Suppressor macrophage treated with lipopolysaccharide for 1 hour (primary cell): ENCODE measurements at places on chromosomes 13 and 19.

DNA sequence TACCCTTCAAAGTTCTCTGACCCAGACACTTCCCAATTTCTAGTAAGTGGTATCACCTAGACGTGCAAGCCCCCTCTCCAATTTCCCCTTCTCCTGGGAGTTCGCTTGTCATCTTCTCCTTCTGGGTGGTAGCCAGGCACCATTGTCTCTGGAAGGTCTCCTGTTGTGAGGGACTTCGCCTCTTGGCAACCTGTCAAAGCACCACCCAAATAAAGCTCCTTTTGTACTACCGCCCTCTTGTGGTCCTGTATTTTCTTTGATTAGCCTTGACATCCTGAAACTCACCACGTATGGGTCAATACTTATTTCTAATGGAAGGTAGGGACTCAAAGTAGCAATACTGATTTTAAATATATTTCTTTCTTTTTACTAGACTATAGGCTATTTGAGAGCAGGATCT, 8.2 kb downstream of the GPC5 start:
- peak; percentile 55 for DNase-seq

- no peak for DNase-seq
These were observed 1.5 kb downstream of the SIGLEC8 start for GRCh38 chr19:51456541-51457290.

- DNase-seq = no peak
These were observed 863.2 kb downstream of the DIAPH3 start for GRCh38 chr13:59300355-59301173.

- peak; percentile 76 for DNase-seq
These were observed 8.1 kb downstream of the RINL start for GRCh38 chr19:38869836-38870607.

GRCh38 chr19:33171916-33172359, 22.2 kb upstream of the LRP3 start:
- no peak for DNase-seq

DNA sequence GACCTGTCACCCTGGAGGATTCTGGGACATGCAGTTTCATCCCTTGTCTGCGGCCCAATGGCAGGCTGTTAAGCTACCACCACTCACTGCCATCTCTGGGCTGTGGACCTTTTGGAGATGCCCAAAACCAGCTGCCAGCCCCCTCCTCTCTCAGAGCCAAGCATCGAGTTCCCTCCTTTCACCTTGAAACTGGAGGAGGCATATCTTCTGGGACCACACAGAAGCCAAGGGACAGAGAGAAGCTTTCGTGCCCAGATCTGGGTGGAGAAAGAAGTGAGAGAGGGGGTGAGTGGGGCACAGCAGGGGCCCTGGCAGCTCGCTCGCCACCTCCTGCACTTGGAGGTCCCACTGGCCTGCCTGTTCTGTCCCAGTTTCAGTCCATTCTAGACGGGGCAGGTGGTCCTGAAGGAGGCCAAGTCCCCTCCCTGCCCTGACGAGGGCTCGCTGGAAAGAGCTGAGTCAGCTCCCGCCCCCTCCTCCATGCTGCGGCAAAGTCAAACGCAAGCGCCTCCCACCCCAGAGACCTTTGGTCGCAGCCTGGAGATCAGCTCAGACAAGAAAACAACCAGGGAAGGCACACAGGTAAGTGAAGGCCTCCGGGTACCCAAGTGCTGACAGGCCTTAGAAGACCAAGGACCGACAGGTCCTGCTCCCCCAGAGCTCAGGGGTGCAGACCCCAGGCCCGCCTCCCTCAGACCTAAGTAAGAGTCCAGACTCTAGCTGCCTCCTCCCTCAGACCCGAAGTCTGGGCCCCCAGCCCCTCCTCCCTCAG, 3.8 kb downstream of the BCAT2 start:
- peak; percentile 52 for DNase-seq

DNA sequence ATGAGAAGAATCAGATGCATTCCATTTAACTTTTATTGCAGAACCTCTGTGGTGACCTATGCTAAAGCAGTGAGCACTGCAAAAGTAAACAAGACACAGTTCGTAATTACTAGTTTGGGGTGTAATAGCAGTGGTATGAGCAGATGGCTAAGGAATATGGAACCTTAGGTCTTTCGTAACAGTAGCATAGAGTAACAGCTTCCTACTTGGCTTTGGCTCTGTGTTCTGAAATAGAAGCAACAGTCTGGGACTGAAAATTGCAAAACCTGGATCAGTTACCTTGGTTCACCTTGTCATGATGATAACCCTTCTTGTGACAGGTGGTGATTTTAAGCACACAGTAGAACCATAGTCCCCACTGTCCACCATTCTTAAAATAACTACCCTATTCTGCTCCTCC, 303.4 kb downstream of the GPC6 start:
- DNase-seq = no peak

- no peak for DNase-seq
These were observed 123.9 kb upstream of the PEG3 start for GRCh38 chr19:56964410-56964920.

- no peak for DNase-seq
These were observed 8.1 kb upstream of the ARRDC2 start for GRCh38 chr19:17999684-18000479.

DNA sequence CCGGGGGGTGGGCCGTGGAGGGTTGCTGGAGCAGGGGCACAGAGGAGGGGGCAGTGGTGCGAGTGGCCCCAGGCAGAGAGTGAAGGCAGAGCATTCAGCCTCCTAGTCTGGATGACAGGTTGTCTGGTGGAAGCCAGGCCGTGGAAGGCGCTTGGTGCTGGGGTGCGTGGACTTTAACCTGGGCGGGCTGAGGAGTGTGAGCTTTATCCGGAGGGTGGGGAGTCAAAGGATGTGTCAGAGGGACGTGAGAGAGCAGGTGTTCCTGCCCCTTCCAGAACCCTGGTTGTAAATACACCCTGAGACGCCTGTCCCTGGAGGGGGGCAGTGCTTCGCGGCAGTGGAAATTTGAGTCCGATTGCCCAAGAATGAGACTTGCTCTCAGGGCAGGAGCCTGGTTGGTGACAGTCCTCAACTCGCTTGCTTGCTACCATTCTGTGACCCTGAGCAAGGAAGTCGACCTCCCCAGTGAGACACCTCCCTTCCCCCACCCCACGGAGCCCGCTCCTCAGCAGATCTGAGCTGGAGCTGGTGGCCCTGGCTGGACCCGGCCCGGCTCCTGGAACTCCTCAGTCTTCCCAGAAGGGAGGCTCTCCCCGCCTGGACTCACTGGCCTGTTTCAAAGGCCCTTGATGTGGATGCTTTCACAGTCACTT, 2.3 kb downstream of the SPPL2B start:
- no peak for DNase-seq

DNA sequence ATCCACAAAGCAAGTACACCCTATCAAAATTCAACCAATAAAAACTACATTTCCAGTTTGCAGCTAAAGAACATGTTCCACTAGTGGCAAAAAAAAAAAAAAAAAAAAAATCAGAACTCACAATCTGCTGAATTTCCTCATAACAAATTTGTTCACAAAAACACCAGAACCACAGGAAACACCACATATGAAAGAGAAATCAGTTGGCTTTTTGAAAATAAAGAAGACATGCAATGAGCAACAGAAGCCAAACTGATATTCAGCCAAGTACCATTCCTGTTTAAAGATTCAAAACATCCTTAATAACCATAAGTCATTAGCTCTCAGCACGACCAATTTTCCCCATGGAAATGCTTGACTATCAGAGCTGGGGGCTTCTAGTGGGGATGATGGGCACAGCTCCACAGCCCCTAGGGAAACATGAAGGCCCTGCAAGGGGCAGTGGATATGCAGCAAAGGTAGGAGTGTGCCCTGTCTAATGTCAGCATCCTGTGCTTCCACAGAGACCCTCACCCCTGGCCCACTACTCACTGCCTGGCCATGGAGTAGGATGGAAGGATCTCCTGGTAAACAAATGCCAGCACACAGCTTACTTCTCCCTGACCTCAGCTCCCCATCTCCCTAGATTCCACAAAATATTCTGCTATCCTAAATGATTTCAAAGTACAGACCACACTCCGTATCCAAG, 74.0 kb upstream of the DOCK9 start:
- DNase-seq = no peak
